Right cardiac atrium (tissue), 5 donors: ENCODE measurements at places on chromosomes 7 and 10. TPM values are rescaled to one million over a fixed set of nuclear protein-coding genes. Genes with fewer than 3 reads are reported as not detected.

The WIPF3 gene
- 2.8 TPM for polyA plus RNA-seq

The KIAA1217 gene
- polyA plus RNA-seq: 14.6 TPM

The RELN gene
- 3.1 TPM for polyA plus RNA-seq

The PDLIM1 gene
- polyA plus RNA-seq: 211 TPM

The CNPY1 gene
- polyA plus RNA-seq: not detected

The MYL7 gene
- polyA plus RNA-seq: 28,570 TPM

The UPK3B gene
- 0.23 TPM for polyA plus RNA-seq

The ADAM12 gene
- polyA plus RNA-seq: 0.14 TPM

The ABHD11 gene
- 31.2 TPM for polyA plus RNA-seq

The GLCCI1 gene
- polyA plus RNA-seq: 2.0 TPM

The GFRA1 gene
- polyA plus RNA-seq: 2.7 TPM

The ATOH7 gene
- polyA plus RNA-seq: 0.05 TPM

The KIF11 gene
- polyA plus RNA-seq: 0.38 TPM

The DOCK1 gene
- polyA plus RNA-seq: 7.8 TPM
